ENCODE measurements at places on chromosomes 12 and 14. TPM values are rescaled to one million over a fixed set of nuclear protein-coding genes. Genes with fewer than 3 reads are reported as not detected.

DNA sequence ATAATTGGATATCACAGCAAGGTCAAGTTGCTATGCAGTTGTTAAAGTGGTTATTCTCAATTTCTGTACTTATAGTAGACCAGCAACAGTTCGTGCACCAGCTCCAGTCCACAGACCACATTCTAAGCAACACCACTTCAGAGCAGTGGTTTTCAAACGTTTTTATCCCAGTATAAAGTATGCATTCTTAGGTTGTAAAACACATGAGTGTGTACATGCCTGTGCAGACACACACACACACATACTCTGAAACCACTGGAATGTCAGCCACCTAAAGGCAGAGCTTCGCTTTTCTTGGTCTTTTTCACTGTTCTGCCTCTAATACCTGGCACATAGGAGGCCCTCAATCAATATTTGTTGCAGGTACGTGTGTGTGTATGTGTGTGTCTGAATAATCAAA is 22.2 kb upstream of the C12orf71 start:
- DNase-seq, result no peak

DNA sequence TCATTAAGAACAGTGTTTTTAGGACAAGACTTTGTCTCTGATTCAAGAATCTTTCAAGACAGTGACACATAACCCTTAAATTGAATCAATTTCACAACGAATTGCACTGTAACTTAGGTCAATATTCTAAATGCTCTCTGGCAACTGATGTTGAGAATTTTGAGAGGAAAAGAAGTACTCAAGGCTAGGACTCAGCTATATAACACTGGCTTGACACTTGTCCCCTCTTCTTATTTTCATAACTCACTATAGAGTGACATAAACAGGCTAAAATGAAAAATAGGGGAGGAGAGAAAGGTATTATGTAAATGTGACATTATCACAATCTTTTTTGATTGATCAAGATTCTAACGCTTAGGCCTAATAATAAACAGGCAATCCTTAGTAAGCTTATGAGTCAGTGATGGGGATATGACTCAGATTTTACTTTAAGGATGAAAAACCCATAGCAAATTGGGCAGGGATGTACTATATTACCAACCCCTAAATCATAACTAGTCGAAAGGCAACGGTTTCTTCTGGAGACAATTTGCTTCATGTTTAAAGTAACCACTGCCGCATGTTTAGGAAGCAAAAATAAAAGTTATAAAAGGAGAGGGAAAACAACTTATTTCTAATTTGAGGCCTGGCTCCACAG is 10.9 kb downstream of the BTG1 start:
- DNase-seq, result peak; percentile 41

The ATP5F1B gene
- total RNA-seq, result 614 TPM

DNA sequence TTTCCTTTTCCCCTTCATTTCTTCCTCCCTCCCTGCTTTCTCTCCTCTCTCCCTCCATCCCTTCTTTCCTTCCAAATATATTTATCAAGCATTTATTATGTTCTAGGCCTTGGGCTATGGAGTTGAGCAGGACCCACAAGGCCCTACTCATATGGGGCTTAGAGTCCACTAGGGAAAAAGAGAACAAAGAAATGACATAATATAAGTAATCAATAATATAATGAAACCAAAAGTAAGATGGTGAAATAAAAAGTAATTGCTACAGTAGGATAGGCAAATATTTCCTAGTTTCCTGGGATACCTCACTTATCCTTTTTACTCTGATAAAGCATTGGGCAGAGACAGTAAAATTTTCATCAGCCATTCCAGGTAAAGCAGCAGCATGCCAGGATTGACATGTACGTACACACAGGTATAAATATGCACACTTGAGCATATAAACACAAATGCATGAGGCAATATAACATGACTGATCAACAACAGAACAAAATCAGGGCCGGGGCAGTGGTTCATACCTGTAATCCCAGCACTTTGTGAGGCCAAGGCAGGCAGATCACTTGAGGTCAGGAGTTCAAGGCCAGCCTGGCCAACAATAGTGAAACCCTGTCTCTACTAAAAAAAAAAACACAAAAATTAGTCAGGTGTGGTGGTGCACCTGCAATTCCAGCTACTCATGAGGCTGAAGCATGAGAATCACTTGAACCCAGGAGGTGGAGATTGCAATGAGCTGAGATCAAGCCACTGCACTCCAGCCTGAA is 35.5 kb upstream of the CSRP2 start:
- no peak for DNase-seq

The IL26 gene
- not detected for total RNA-seq

The AMDHD1 gene
- 0.16 TPM for total RNA-seq

The E2F7 gene
- 3.9 TPM for total RNA-seq

- DNase-seq, result no peak
Observed at GRCh38 chr12:905261-906031, 44.0 kb downstream of the RAD52 start.

- peak; percentile 75 for DNase-seq
Observed at GRCh38 chr12:96434107-96434506, 33.9 kb upstream of the CDK17 start.

- no peak for DNase-seq
Observed at GRCh38 chr14:102605029-102605428, 12.6 kb downstream of the RCOR1 start.

The CLEC12A gene
- total RNA-seq, result not detected

DNA sequence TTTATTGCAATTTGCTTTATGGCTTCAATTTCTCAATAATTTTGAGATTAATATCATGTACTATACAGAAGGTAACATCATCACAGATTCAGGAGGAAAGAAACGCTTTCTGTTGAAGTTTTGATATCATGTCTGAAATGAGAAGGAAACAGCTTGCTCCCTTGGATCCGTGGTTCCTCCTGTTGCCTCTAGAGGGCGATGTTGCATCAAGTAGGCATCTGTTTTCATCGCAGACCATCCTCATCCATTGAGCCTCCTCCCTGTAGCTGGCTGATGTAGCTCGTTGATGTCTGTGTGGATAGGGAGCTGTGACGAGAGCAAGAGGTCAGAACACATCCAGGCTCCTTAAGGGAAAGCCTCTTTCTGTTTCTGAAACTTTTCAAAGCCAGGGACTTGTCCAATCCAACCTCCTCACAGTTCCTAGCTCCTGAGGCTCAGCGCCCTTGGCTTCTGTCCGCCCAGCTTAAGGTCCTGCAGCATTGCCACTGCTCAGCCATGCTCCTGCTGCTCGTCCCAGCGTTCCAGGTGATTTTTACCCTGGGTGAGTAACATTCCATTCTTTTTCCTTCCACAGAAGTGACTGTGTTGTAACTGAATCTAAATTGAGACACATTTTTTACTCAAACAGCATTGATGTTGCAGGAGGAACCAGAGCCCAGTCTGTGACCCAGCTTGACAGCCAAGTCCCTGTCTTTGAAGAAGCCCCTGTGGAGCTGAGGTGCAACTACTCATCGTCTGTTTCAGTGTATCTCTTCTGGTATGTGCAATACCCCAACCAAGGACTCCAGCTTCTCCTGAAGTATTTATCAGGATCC is 304.8 kb upstream of the OR4E1 start:
- peak; percentile 11 for DNase-seq

DNA sequence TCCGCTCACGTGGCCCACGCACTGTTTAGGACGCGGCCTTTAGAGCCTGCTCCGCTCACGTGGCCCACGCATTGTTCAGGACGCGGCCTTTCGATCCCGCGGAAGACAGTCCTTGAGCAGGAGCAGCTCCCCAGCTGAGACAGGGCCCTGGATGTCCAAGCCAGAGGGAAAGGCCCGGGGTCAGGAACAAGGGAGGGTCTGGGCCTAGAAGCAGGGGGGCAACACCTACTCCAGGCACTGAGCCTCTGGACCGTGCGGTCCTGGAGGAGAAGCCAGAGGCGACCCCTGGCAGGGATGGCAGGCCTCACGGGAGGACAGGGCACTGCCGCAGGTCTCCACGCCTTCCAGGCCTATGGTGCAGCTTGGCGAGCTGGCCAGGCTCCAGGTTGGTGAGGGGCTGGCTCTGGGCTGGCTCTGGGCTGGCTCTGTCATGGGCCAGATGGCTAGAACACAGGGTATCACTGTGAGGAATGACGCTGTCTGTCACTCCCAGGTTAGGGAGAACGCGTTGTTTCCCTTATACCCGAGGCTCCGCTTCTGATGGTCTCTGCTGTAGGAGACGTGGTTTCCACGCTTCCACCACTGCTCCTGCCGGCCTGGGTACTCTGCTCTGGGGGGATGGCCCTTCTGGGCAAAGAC is 341.7 kb downstream of the TMEM121 start:
- DNase-seq, result no peak

GRCh38 chr12:95720146-95720545 is 70.4 kb downstream of the NTN4 start:
- DNase-seq, result no peak

DNA sequence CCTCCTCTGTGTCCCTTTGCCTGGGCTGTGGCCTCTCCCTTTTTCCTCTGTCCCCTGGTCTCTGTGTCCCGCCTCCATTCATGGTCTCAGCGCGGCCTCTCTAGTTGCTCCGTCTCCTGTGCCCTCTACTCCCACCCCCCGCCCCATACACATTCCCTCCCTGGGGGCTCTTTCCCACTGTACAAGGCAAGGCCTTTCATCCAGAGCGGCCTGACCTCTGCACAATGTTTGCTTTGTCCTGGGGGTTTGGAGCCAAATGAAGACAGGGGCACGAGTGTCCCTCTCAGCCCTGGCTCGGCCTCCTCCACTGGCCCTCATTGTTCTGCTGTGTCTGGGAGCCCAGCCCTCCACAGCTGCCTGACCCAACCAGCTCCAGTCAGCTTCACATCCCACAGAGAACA is 678.6 kb downstream of the BCL11B start:
- no peak for DNase-seq

- no peak for DNase-seq
Observed at GRCh38 chr12:52333321-52333720, 12.1 kb upstream of the KRT83 start.
